ENCODE measurements at places on chromosomes 12 and 14.

GRCh38 chr14:61063461-61063860 is 82.4 kb downstream of the SLC38A6 start:
- H3K36me3 ChIP-seq: no peaks in the 10 kb centered on the region
- no peak for DNase-seq

GRCh38 chr14:81625343-81625742 is 91.7 kb upstream of the SEL1L start:
- H3K4me3 ChIP-seq: no peak overlapping the region
- DNase-seq: no peak
- H3K4me1 ChIP-seq: no peaks in the 10 kb centered on the region
- no peaks in the 10 kb centered on the region for H3K27me3 ChIP-seq
- H3K27ac ChIP-seq: no peak overlapping the region

DNA sequence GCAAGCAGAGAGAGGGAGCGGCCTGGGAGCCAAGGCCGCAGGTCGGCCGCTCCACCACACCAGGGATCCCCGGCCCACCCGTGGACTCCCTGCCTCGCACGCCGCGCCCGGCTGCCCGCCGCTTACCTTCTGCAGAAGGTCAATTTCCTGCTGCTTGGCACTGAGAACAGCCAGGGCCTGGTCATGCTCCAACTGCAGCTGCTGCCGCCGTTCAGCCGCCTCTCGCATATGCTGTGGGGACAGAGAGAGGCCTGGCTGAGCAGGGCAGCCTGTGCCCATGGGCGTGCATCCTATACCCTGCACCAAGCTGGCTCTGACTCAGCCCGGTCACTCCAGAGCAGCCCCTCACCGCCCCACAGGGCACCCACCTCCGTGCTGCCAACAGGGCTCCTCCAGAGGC is 141.1 kb downstream of the PIWIL1 start:
- H3K27me3 ChIP-seq: no peaks in the 10 kb centered on the region
- no peak overlapping the region for H3K27ac ChIP-seq
- no peak overlapping the region for H3K4me3 ChIP-seq
- no peaks in the 10 kb centered on the region for H3K36me3 ChIP-seq

- peak overlapping the region; percentile 2 for H3K27ac ChIP-seq
- DNase-seq: peak; percentile 26
- peak overlapping the region; percentile 66 for H3K4me3 ChIP-seq
- peaks cover 3% of the 10 kb centered on the region for H3K4me1 ChIP-seq
- H3K27me3 ChIP-seq: no peaks in the 10 kb centered on the region
Observed at GRCh38 chr12:7934091-7934888, 1.7 kb downstream of the SLC2A3 start.

DNA sequence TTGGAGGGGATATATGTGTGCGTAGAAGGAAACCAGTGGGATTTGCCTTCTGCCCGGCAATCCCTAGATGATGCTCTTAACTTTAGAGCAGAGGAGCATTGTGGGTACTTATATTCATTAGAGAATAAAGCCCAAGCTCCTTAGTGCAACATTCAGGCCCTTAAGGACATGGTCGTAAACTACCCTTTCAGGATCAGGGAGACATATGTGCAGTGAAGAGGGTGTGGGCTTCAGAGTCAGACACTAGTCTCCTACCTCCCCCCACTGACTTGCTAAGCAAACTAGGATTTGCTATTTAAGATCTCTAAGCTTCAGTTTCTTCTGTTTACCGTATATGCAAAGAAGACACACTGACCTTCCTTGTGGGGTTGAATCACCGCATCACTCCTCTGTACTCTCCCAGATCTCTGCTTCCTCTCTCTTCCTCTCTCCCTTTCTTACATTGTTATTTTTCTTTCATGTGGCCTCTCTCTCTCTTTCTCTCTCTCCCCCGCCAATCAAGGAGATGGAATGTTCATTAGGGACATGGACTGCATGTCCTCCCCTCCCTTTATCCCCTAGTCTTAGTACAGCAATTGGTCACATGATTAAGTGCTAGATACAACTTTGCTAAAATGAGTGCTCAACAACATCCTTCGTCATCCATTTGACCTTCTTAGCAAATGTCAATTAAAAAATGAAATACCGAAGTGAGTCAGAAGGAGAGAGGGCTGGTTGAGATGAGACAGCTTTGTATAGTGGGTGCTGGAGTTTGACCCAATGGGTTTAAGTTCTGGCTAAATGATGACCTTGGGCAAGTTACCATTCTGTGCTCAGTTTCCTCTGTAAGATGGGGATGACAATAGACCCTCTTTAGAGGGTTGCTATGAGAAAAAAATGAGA is 91.7 kb downstream of the TMX1 start:
- no peak overlapping the region for H3K27ac ChIP-seq
- no peak for DNase-seq
- H3K36me3 ChIP-seq: no peaks in the 10 kb centered on the region
- no peaks in the 10 kb centered on the region for H3K27me3 ChIP-seq
- H3K4me3 ChIP-seq: no peak overlapping the region

DNA sequence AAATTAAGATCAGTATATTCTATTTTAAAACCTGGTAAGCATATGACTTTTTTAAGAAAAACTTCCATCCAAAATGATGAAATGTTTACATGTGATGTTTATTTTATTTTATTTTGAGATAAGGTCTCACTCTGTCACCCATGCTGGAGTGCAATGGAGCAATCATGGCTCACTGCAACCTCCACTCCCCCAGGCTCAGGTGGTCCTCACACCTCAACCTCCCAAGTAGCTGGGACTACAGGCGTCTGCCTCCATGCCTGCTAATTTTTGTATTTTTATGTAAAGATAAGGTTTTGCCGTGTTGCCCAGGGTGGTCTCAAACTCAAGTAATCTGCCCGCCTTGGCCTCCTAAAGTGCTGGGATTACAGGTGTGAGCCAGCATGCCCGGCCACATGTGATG is 141.8 kb downstream of the ZFP36L1 start:
- DNase-seq: no peak
- no peaks in the 10 kb centered on the region for H3K27me3 ChIP-seq
- no peaks in the 10 kb centered on the region for H3K36me3 ChIP-seq
- no peak overlapping the region for H3K4me3 ChIP-seq

DNA sequence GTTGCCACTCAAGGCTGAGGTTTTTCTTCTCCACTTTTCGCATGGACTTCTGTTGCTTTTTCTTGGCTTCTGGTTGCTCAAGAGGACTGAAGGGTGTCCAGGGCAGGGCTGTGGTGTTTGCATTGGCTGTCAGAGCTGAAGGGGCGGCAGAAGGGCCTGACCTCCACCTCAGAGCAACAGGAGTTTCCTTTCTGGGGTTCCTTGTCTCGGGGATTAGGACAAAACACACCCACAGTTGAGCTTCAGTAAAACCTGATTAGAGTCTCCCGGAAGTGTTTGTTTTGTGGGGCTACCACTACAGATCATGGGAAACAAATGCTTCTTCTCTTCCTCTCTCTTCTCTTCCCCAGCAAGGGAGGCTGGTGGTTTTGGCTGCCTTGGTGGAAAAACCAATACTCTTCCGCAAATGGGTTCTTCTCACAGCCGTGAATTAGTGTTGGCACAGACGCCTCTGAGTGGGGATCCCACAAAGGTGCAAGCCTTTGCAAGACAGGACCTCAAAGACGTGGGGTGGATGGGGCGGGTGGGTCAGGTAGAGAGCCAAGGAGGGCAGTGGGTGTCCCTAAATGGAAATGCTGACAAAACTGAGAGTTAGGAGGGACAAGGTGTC is 317.7 kb upstream of the TBX3 start:
- H3K27ac ChIP-seq: no peak overlapping the region
- DNase-seq: no peak
- H3K4me3 ChIP-seq: no peak overlapping the region
- H3K36me3 ChIP-seq: no peaks in the 10 kb centered on the region
- H3K27me3 ChIP-seq: no peaks in the 10 kb centered on the region
- no peaks in the 10 kb centered on the region for H3K4me1 ChIP-seq

DNA sequence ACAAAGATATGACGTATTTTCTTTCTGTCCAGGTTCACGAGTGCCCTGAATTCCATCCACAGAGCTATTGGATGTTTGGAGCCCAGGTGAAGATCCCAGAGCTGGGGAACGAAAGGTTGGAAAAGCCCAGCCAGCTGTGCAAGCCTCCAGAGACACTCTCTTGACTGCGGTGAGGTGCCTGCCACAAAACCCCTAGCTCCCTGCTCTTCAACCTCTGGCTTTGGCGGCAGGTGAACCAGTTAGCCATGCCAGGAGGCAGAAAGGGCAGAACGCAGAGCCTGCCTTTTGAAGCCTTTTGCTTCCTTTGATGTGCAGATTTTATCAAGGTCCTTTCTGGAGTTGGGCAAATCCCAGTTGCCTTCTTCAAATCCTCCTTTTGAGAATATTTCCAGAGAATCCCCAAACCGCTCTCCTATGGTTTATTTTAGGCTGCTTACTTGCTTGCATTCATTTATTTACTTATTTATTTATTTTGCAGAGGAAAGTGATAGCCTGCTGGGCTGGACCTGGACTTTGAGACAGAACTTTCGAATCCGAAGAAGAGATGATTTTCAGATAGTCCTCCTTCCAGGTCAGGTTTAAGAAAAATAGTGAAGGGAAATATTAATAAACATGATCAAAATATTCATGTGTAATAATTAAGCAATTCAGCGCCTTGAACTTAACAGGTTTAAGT is 411.2 kb upstream of the TBX3 start:
- no peaks in the 10 kb centered on the region for H3K27me3 ChIP-seq
- no peak overlapping the region for H3K27ac ChIP-seq
- no peak overlapping the region for H3K4me3 ChIP-seq
- H3K4me1 ChIP-seq: no peaks in the 10 kb centered on the region

GRCh38 chr12:109459247-109459646 is 17.9 kb downstream of the KCTD10 start:
- H3K27ac ChIP-seq: no peak overlapping the region
- peaks cover 36% of the 10 kb centered on the region for H3K4me1 ChIP-seq
- no peaks in the 10 kb centered on the region for H3K27me3 ChIP-seq
- no peak for DNase-seq
- H3K4me3 ChIP-seq: no peak overlapping the region
- peaks cover 8% of the 10 kb centered on the region for H3K36me3 ChIP-seq

- no peaks in the 10 kb centered on the region for H3K36me3 ChIP-seq
- DNase-seq: no peak
- no peak overlapping the region for H3K4me3 ChIP-seq
- no peaks in the 10 kb centered on the region for H3K27me3 ChIP-seq
- no peaks in the 10 kb centered on the region for H3K4me1 ChIP-seq
Observed at GRCh38 chr12:46950094-46950493, 124.3 kb upstream of the SLC38A4 start.

GRCh38 chr12:83865431-83865830 is 1047.2 kb downstream of the SLC6A15 start:
- H3K27ac ChIP-seq: no peak overlapping the region
- no peaks in the 10 kb centered on the region for H3K4me1 ChIP-seq
- H3K27me3 ChIP-seq: no peaks in the 10 kb centered on the region
- no peaks in the 10 kb centered on the region for H3K36me3 ChIP-seq
- no peak overlapping the region for H3K4me3 ChIP-seq

GRCh38 chr14:20997115-20997514 is 2.0 kb upstream of the SLC39A2 start:
- no peak overlapping the region for H3K27ac ChIP-seq
- H3K27me3 ChIP-seq: no peaks in the 10 kb centered on the region
- no peak overlapping the region for H3K4me3 ChIP-seq
- H3K36me3 ChIP-seq: peaks cover 33% of the 10 kb centered on the region

GRCh38 chr12:54146506-54147145 is 42.2 kb downstream of the SMUG1 start:
- H3K4me3 ChIP-seq: no peak overlapping the region
- H3K27ac ChIP-seq: no peak overlapping the region
- peak; percentile 92 for DNase-seq
- peaks cover 2% of the 10 kb centered on the region for H3K4me1 ChIP-seq
- H3K27me3 ChIP-seq: no peaks in the 10 kb centered on the region

- H3K4me3 ChIP-seq: no peak overlapping the region
- H3K27me3 ChIP-seq: no peaks in the 10 kb centered on the region
- H3K27ac ChIP-seq: no peak overlapping the region
- H3K36me3 ChIP-seq: no peaks in the 10 kb centered on the region
Observed at GRCh38 chr12:19576506-19577280, 137.4 kb downstream of the AEBP2 start.

- no peaks in the 10 kb centered on the region for H3K4me1 ChIP-seq
- peak; percentile 68 for DNase-seq
- no peaks in the 10 kb centered on the region for H3K36me3 ChIP-seq
- H3K4me3 ChIP-seq: peak overlapping the region; percentile 14
- no peaks in the 10 kb centered on the region for H3K27me3 ChIP-seq
- H3K27ac ChIP-seq: peak overlapping the region; percentile 79
Observed at GRCh38 chr12:120249875-120250795, 15.4 kb downstream of the PXN start.

DNA sequence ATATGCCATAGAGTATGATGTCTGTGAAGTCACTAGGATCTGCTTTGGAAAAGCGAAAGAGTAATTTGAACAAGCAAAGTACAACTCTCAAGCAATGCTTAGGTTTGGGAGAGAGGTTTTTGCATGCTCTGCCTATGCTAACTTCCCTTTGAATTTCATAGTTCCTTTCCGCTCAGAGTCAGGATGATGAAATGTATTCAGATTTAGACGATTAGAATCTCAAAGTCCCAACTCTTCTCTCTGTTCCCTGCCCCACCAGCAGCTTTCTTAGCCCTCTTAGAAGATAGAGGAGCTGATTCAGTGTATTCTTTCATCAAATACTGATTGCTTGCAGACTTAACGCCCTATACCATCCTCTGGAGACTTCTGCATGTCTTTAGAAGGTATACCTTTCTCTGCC is 11.5 kb downstream of the RAB5B start:
- no peaks in the 10 kb centered on the region for H3K27me3 ChIP-seq
- no peak for DNase-seq
- H3K36me3 ChIP-seq: peaks cover 28% of the 10 kb centered on the region
- H3K4me1 ChIP-seq: no peaks in the 10 kb centered on the region

DNA sequence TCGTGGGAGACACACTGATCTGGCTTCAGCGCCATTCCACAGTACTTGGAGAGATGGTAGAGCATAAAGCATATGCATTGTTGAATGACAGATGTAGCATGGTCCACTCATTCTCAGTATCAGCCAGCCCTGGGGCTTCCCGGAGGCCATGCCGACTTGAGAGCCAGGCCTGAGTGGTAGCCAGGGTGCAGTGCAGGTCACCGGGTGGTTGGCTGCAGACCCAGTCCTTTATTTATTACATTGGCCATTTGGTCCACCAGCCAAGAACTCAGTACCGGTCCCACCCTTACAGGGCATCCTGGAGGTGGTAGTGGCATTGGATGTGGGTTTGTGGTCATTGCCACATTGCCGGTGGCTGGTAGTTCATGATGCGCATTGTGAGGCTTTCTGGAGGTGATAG is 121.6 kb upstream of the RTL1 start:
- DNase-seq: no peak
- no peak overlapping the region for H3K4me3 ChIP-seq
- H3K27me3 ChIP-seq: no peaks in the 10 kb centered on the region
- H3K27ac ChIP-seq: no peak overlapping the region

GRCh38 chr14:73663548-73664212 is 18.9 kb downstream of the DNAL1 start:
- no peak for DNase-seq
- H3K36me3 ChIP-seq: peaks cover 3% of the 10 kb centered on the region
- no peaks in the 10 kb centered on the region for H3K27me3 ChIP-seq
- no peaks in the 10 kb centered on the region for H3K4me1 ChIP-seq
- H3K27ac ChIP-seq: no peak overlapping the region
- no peak overlapping the region for H3K4me3 ChIP-seq

All from kidney (tissue), 22 donors.